ENCODE measurements at places on chromosomes 7 and 10.

GRCh38 chr7:23115991-23116390 is 10.4 kb downstream of the KLHL7 start:
- DNase-seq = no peak

DNA sequence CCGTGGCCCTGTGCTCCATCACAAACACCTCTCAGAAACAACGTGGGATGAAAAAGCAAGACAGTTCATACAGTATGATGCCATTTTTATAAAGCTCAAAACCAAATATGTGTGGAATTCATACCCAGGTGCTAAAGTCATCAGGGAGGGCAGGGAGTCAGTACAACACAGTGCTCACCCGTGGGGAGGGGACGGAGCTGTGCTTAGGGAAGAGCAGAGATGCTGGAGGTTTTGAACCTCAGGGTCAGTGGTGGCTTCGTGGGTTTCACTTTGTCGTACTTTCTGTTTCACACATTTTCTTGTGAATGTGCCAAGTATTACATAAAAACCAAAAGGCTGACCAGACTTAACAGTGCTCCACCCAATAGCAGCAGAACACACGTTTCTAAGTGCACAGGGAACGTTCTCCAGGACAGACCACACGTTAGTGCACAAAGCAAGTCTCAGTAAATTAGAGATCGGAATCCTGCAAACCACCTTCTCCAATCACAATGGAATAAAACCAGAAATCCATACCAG is 21.2 kb downstream of the ZMIZ2 start:
- no peak for DNase-seq

DNA sequence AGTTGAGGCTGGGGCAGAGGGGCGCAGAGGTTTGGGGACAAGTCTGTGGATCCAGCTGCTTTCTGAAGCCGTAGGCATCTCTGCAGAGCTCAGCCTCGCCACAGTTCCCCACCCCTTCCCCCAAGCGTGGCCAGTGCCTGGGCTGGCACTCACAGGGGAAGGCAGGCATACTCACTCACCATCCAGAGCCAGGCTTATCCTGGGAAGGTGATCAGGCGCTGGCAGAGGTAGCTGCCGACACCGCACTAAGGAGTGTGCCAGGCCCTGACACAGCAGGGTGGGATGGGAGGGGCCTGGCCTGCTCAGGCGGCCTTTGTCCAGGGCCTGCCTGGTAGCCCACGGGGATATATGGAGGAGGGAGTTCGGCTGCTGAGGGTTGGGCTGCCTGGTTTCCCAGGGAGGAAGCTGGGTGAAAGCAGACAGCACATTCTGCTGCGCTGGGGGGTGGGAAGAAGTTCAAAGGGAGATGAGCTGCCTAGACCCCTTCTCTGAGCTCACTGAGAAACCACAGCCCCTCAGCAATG is 15.9 kb downstream of the VSIR start:
- DNase-seq = no peak

GRCh38 chr7:130304878-130305277 is 11.9 kb downstream of the CPA4 start:
- no peak for DNase-seq

- DNase-seq = no peak
Observed at GRCh38 chr7:106626376-106627164, 34.4 kb downstream of the CCDC71L start.

GRCh38 chr10:120979435-120980278 is 128.5 kb downstream of the WDR11 start:
- no peak for DNase-seq
